Sigmoid colon (tissue), 7 donors: ENCODE measurements at places on chromosomes 5 and 9. TPM values are rescaled to one million over a fixed set of nuclear protein-coding genes. Genes with fewer than 3 reads are reported as not detected.

SPATA31A5 gene
- not detected for total RNA-seq

- DNase-seq: no peak
Observed at GRCh38 chr9:34272101-34272541, 56.9 kb downstream of the KIF24 start.

CRB2 gene
- not detected for total RNA-seq

- no peak for DNase-seq
Observed at GRCh38 chr9:95343725-95344287, 26.3 kb upstream of the FANCC start.

DNA sequence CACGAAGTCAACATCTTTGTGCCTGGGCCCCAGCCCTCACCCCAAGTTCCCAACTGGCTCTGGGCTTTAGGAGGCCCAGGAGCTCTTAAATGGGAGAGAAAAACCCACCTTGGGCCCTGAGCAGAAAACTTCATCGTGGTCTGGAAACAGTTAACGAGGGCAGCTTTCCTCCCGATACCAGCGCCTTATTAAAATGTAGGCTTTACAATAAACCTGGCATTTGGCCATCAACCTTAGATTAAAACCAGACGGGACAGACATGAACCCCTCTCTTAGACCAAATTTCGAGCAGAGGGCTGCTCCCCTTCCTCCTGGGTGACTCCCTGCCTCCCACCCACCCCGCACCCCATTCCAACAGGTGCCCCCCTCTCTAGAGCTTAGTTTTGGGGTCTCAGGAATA is 39.4 kb downstream of the PRRX2 start:
- no peak for DNase-seq

DNA sequence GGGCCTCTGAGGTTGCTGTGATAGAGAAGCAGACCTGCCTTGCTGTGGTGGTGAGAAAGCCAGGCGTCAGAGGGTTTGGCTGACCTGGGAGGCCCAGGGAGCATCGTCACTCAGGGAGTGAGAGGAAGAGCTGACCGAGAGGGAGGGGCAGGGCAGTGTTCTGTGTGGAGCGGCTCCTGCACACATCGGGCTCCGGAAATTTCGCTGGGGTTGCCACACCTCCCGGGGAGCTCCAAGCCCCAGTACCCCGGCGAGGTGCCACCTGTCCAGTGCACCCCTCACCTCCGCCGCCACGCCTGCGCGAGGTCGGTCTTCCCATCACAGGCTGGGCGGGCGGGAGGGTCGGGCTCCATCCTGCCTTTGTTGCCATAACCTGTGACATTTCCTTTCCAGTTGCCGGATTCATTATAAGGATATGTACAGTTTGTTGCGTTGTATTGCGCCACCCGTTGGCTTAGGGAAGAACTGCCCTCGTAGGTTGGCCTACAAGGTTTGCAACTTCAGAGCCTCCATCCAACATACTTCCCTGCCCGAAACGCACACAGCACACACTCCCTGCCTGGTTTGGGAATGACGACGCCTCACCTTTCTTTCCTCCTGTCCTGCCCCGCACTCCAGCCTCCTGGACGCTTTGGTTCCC is 223.2 kb downstream of the CACNA1B start:
- no peak for DNase-seq

- no peak for DNase-seq
Observed at GRCh38 chr9:68914751-68915150, 99.2 kb downstream of the PRKACG start.

PPP2R2B gene
- 14.4 TPM for total RNA-seq

DNA sequence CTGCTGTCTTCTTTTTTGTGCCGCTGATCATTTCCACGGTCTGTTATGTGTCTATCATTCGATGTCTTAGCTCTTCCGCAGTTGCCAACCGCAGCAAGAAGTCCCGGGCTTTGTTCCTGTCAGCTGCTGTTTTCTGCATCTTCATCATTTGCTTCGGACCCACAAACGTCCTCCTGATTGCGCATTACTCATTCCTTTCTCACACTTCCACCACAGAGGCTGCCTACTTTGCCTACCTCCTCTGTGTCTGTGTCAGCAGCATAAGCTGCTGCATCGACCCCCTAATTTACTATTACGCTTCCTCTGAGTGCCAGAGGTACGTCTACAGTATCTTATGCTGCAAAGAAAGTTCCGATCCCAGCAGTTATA is 17.1 kb downstream of the F2R start:
- no peak for DNase-seq

DNA sequence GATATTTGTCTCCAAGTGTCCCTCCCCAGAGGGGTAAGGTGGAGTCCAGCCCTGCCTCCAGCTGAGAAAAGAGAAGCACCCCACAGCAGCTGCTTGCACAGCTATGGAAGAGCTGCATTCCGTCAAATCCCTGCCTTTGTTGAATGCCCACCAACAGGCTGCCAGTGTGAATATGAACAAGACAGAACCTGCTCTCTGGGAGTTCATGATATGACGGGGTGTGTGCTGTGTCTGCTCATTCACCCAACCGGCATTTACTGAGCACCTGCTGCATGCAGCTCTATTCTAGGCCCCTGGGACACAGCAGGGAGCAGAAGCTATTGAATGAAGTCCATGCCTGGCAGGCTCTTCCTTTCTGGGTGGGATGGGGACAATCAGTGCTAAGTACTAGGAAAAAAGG is 238.8 kb downstream of the GADD45G start:
- no peak for DNase-seq

DNA sequence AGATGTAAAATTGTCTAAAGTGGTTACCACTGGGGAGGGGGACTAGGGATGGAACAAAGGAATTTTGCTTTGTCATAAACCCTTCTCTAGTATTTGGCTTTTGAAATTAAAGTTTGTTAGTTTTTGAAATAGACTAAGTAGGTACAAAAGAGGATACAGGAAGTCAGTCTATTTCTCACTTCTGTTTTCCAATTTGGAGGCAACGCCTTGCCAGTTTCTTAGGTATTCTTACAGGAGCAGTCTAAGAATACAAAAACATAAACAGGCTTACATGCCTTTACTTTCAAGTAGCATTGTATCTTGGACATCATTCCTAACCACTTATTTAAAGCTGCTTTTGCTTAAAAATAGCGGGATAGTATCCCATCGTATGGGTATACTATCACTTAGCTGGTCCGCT is 34.4 kb downstream of the ALG2 start:
- no peak for DNase-seq

DNA sequence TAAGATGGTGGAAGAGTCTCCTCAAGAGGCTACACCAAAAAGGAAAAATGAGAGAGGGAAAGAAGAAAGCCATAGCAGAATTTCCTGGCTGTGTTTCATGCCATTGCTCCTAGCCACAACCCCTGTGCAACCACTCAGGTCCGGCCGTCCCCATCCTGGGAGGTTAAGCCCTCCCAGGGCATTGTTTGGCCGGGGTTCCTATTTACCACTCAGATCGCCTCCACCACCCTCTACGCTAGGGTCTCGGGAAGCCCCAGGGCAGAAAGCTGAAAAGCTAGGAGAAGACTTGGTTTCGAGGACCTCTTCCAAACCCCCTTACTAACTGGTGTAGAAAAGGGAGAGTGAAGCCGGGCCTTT is 715 bp downstream of the RC3H2 start:
- no peak for DNase-seq

DNA sequence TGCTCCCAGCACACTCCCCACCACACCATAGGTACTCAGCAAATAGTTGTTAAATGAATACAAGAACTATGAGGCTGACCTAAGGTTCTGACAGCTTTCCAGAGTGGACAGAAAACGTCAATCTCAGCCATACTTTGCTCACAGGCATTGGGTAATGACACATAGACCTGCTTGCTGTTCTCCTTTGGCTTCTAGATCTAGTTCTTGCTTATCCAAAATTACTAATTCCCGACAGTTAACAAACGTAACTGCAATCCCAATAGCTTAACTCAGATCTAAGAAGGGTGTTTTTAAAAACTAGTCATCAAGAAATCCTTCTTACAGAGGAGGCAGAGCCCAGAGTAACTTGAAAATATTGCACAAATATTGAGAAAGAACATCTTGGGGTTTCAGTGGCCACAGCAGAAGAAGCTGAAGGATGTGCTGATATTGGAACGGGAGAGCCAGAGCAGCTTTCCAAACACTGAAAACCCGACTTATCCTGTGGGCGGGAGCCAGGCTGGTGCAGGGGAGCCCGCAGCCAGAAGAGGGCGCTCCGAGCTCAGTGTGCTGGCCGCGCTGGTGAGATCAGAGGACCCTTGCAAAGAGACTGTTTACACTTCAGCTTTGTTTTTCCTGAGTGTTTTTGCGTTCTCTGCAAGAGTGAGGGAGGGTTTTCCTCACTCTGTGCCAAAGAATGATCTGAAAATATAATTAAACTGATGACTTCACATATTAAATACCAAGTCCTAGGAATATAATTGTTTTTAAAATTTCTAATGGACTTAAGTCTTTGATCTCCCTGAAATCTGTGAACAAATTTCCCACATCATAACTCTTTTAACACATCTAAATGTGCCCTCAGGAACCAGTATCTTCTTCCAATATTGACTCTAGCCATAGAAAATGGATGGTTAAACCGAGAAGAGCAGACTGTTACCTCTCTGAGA is 30.3 kb downstream of the FGF1 start:
- DNase-seq: peak; percentile 94
